H7 (cell line): ENCODE measurements at places on chromosomes 3 and 15. TPM values are rescaled to one million over a fixed set of nuclear protein-coding genes. Genes with fewer than 3 reads are reported as not detected.

The HYAL3 gene
- 3.5 and 5.7 TPM in 2 replicates for total RNA-seq

The CCR4 gene
- total RNA-seq, result not detected in 2 replicates

- no peak for DNase-seq
These were observed 16.3 kb downstream of the SV2B start for GRCh38 chr15:91116113-91117067.

The GOLGA8J gene
- total RNA-seq, result 0.24 TPM in 1 of 2 replicates, not detected in the other

The CCDC9B gene
- 0.03 and 0.18 TPM in 2 replicates for total RNA-seq

The ADAMTS9 gene
- 4.9 and 5.6 TPM in 2 replicates for total RNA-seq
